Activated T-cell treated with anti-CD3 and anti-CD28 coated beads, Interleukin-2, amount 50 U/mL, for 1 hour (primary cell): ENCODE measurements at places on chromosomes 3 and 15.

DNA sequence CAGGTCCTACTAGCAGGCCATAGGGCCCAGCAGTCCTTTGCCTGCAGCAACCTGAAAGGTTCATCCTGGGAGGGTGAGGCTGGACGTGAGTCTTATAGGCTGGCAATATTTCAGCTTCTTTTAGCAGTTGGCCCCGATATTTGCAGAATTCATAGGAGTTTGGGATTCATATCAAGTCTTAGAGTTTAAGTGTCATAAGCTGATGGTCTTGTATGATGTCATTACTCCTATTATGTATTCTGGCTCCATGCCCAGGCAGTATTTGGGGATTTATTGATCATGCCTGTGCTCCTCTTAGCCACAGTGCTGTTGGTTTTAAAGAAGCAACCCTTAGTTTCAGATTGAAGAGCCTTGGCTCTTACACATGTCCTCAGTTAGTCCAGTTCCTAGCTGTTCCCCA is 41.3 kb upstream of the POLR2M start:
- no peak for DNase-seq

GRCh38 chr3:194272221-194272620 is 78.9 kb downstream of the CPN2 start:
- DNase-seq, result no peak

- DNase-seq, result no peak
Observed at GRCh38 chr3:26460985-26461384, 161.6 kb upstream of the LRRC3B start.

GRCh38 chr3:117706037-117706436 is 996.5 kb downstream of the TUSC7 start:
- DNase-seq, result no peak
